ENCODE measurements at places on chromosomes 16 and 17.

DNA sequence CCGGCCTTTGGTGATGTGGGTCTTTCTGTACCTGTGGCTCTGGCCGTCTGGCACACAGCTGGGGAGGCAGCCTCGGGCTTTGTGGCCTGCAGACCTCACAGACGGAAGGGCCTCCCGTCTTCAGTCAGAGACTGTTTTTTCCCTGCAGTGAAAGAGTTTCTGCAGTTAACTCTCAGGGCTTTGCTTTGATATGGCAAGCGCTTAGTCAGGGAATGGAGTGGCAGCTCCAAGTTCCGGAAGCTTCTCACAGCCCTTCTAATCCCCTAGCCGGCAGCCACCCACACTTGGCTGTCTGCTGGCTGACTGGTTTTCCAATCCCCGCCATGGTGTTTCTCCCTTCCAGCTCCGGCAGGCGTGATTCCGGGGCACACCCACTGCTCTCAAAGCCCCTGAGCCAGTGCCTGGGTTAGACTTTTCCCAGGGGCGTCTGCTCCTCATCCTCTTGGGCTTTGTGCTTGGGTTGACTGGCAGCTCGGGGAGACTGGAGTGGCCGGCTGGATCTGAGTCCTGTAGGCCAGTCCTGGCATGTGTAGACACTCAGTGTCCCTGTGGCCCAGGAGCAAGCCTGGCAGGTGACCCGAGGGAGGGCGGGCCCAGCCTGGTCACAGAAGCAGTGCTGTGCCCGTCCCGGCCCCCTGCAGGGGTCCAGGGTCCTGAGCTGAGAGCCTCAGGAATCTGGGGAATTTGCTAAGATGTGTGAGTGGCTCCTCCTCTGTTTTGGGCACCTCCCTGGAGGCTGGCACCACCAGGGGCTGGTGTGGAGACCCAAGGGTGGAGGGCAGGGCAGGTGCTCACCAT is 29.9 kb downstream of the BAIAP2 start:
- DNase-seq, result no peak

DNA sequence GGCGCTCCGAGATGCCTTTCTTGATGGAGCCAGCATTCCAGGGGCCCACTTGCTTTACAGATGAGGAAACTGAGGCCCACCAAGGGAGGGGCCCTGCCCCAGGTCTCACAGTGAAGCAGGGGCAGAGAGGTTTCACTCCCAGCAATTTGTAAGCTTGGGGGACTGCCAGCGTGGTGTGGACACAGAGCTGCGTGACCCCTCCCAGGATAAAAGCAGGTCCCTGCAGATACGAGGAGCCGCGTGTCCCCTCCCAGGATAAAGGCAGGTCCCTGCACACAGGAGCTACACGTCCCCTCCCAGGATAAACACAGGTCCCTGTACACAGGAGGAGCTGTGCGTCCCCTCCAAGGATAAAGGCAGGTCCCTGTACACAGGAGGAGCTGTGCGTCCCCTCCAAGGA is 11.7 kb downstream of the JPH3 start:
- no peak for DNase-seq

GRCh38 chr16:79407461-79408135 is 192.9 kb downstream of the MAF start:
- no peak for DNase-seq

DNA sequence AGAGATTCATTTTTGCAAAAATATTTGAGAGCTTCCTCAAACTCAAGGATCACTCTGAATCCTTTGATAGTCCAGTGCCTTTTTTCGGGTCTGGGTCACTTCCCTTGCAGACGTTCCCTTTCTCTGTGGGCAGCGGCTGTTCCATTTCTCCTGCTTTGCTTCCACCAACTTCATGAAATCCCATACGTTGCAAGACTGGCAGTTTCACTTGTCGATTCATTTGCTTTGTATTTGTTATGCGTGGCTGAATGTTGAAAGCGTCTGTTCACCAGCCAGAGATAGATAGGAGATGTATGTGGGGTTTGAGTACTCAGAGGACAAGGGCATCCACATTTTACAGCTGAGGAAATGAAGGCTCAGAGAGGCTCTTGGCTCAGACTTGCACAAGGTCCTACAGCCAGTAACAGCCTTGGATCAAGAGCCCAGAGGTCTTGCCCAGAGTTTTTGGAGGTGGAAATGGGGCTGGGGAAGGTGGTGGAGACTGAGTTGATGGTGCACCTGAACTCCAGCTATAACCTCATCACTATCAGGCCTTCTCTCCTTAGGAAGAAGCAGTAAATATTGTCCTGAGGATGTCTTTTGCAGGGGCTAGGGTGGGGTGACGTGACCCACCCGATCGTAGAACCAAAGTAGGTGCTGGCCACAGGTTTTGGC is 1.3 kb upstream of the CCDC102A start:
- DNase-seq, result no peak

DNA sequence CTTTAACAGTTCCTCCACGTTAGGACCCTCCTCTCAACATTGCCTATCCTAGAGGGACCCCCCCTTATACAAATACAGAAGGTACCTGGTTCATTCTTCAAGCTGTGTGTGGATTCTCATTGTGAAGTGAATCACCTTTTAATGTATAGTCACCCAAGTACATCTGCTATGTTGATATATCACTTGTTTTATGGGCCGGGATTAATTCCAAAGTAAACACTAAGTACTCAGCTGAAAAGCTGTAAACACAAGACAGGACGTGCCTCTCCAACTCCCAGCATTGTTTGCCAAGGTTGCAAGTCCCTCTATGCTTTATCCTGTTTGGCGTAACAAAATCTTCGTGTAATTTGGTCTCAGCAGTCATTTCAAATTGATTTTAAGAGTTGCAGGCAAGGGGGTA is 123.6 kb downstream of the RBFOX1 start:
- DNase-seq, result no peak

DNA sequence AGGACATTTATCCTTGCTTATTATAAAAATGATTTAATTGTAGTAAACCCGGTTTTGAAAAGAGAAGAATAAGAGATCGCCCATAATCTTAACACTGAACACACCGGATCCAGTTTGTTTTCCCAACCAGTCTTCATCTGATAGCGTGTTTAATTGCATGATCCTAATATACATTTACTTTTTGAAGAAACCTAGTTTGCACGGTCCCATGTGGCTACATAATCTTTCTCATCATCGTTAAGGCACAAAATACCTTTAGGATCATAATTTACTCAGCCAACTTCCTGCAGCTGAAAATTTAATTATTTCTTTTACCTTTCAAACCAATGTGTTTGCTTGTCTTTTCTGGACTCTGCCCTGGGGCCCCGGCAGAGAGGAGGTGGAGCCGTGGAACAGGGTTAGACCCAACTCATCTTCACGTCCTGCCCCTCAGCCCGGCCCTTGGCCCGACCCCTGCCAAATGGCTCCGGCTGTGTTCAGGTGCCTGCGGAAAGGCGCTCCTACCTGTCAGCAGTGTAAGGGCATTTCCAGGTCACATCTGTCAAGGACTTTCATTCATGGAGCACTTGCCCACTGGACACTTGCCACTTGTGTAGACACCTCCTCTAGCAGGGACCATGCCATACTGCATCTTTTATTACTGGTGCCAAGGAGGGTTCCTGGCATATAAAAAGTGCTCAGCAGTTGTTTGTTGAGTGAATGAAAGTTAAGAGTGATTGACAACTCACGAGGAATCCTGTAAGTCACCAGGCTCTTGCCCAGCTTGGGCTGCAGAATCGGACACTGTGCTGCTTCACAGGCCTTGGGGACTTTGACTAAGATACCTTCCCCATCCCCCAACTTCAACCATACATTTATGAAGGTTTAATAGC is 28.6 kb downstream of the SMARCE1 start:
- DNase-seq, result no peak

DNA sequence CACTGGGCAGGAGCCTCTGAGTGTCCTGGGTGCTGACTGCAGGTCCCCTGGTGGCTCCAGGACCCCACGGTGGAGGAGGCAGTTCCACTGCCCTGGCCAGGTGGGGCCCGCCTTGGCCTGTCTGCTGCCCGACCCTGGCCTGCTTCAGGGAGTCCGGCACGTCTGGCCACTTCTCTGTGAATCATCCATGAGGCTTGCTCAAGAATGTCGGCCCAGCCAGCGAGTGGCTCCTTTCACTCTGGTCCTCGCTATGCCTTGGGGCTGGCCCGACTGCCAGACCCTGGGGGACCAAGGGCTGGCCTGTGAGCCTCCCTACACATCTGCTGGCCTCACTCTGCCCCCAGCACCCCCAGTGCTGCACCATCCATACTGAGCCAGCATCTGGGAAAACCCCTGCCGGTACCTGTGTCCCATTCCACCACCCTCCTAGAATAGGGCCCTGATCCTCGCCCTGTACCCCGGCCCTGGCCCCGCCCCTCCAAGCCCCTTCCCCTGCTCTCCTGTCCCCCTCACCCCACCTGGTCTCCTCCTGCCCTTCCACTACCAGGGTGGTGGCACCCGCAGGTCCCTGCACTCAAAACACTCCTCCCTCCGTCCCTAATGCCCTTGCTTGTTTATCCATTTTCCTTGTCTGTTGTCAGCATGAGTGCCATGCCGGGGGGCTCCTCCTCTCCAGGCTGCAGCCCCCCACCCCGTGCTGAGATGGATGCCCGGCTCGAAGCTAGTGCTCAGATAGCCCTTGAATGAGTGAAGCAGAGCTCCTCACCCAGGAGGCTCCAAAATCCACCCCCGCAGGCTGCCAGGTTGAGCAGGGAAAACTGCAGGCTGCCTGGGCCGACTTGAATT is 35.5 kb downstream of the ADCY7 start:
- no peak for DNase-seq

DNA sequence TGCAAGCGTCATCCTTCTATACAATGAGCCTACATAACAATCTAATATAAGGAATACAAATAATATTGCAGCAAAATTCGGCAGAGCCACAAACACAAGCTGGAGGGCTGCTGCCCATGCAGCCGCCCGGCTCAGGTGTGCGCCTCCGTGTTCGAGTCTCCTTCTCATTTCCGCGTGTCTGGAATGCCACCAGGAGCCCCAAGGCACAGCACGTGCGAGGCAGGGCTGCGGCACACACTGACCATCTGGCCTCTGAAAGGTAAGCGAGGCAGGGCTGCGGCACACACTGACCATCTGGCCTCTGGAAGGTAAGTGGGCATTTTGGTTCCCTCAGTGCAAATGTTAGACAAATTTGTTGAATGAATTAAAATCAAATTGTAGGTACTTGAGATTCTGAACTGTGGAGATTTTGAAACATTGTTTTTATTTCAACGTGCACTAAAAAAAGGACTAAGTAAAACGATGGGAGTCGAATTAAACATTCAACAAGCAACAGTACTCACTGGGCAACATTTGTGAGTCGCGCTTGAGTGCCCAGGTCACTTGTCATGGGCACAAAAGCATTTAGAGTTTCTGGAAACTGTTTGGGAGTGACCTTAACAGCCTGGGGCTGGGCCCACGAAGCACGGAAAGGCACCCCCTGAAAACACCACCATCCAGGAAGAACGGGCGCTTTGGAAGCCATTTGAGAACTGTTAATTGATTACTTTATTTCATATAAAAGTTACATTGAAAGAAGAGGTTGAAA is 37.4 kb downstream of the ZDHHC7 start:
- no peak for DNase-seq

GRCh38 chr17:47797797-47798196 is 23.8 kb downstream of the OSBPL7 start:
- no peak for DNase-seq

DNA sequence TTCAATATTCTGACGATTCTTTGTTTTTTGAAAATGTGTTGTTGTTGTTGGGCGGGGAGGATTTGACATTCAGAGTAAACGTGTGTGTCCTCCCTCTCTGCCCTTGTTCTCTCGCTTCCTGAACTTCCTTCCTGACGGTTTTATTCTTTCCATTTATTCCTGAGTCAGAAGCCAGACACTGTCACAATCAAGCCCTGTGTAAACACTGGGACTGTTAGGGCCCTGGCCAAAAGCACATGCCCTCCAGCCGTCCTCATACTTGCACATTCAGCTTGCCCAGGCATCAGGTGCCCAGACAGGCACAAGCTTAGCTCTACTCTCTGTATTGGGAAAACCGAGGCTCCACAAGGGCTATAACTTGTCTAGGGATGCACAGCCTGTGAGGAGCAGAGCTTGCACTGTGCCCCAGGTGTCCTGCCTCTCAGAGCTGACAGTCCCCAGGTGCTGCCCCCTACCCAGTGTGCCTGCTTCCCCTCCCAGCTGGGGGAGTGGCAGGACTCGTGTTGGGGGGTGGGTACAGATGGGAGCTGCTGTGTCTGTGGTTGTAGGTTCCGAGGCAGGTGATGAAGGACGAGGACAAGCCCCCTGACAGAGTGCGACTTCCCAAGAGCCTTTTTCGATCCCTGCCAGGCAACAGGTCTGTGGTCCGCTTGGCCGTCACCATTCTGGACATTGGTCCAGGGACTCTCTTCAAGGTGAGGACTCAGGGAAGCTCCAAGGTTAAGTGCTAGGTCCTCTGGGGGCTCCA is 9.7 kb downstream of the ADGRG3 start:
- DNase-seq, result no peak

DNA sequence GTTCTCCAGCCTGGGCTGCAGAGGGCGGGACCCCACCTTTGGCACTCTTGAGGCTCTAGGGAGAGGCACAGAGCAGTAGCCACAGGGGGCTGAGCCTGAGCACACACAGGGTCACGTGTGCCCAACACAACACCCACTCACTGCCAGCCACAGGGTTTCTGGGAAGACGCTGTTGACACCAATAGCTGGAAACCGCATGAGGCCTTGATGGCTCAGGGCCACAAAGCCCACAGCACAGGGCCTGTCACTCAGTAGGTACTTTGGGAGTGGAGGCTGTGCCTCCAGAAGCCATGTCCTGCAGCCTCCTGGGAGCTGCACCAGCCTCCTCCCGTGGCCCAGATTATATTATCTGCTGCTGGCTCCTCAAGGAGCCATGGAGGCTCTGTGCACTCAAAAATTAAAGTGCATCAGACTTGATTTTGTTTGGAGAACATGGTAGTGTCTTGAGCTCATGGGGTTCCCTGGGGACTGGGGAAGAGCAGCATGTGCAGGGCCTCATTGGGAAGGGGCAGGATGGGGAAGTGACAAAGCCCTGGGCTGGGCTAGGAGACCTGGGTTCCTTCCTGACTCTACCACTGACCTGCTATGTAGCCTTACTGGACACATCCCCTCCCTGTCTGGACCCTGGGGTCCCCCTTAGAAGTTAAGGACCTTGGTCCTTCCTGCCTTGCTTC is 12.5 kb upstream of the SREBF1 start:
- DNase-seq, result no peak

GRCh38 chr17:78371056-78371455 is 7.4 kb upstream of the PGS1 start:
- DNase-seq, result no peak

DNA sequence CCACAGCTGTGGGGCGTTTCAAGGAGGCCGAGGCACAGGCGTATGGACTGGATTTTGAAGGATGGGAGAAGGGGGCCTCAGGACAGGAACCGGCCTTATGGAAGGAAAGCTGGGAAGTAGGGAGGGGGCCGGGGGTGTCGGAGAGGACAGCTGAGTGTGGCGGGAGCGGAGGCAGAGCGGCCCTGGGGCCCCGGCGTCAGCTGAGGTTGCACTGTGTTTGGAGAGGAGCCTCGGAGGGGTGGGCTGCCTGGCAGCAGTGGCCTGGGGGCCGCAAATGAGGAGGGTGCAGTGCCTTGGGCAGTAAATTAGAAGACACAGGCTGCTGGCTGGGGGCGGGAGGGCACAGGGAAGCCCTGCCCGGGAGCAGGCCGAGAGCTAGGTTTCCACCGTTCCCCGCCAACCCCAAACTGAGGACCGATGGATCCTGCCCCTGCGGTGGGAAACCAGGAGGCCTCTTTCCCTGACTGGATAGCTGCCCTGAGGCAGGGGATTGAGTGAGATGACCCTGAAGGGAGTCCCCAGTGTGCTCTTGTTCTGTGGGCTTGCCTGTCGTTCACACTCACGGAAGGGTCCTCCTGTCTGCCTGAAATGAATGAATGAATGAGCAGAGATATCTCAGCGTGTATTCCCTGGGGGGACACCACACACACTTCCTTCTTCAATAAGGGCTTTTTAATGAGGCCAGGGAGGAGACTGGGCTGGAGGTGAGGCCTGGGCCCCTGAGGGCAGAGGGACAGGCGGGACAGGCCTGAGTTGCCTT is 18.4 kb downstream of the FOXJ1 start:
- no peak for DNase-seq

- no peak for DNase-seq
Observed at GRCh38 chr17:31672161-31672819, 186.8 kb downstream of the COPRS start.

Measured in esophagus squamous epithelium (tissue), 5 donors.